ENCODE measurements at places on chromosomes 3 and 15.

DNA sequence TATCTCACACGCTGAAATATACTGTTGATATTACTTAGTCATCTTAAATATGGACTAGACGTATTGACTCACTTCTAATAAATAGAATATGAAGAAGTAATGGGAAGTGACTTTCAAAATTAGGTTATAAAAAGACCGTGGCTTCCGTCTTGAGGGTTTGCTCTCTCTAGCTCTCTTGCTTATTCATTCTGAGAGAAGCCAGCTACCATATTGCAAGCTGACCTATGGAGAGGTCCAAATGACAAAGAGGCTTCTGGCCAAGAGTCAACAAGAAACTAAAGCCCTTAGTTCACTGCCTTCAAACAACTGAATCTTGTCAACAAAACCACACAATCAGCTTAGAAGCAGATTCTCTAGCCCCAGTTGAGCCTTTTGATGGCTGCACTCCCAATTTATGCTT is 46.1 kb downstream of the SLC9C1 start:
- no peak for DNase-seq

DNA sequence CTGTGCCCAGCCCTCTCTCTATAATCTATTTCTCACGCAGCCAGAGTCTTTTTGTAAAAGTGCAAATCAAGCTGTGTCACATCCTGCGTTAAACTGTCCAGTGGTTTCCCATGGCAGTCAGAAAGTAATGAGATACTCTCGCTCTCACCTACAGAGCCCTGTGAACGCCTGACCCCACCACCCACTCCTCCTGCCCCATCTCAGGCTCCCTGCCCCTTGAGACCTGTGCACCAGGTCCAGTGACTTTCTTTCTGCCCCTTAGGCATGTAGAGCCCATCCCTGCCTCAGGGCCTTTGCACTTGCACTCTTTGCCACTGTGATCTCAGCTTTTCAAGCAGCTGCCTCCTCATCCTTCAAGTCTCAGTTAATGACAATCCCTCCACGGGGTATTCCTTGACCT is 58.3 kb upstream of the RASGRP1 start:
- DNase-seq, result no peak

- DNase-seq, result no peak
These were observed 9.8 kb upstream of the TNK2 start for GRCh38 chr3:195918176-195918575.

GRCh38 chr3:154536751-154537150 is 106.8 kb upstream of the GPR149 start:
- DNase-seq, result no peak

DNA sequence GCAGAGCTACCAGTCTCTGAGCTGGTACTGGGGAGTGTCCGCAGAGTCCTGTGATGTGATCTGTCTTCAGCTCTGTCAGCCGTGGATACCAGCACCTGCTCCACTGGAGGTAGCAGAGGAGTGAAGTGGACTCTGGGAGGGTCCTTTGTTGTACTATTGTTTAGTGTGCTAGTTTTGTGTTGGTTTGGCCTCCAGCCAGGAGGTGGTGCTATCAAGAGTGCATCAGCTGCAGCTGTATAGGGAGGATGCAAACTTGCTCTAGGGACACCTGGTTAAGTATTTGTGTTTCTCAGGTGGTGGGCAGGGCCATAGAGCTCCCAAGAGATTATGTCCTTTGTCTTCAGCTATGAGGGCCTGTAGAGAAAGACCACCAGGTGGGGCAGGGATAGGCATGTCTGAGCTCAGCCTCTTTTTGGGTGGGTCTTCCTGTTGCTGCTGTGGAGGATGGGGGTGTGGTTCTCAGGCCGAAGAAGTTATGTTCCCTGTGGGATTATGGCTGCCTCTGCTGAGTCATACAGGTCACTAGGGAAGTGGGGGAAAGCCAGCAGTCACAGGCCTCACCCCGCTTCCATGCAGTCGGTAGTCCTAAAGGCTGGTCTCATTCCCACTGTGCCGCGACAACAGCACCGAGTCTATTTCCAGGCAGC is 443.2 kb upstream of the TBL1XR1 start:
- no peak for DNase-seq

- DNase-seq, result no peak
These were observed 56.0 kb upstream of the SNRPN start for GRCh38 chr15:24898715-24899272.

All from activated CD8-positive, alpha-beta memory T cell treated with anti-CD3 and anti-CD28 coated beads for 48 hours (primary cell).